ENCODE measurements at places on chromosomes 2 and 18. TPM values are rescaled to one million over a fixed set of nuclear protein-coding genes. Genes with fewer than 3 reads are reported as not detected.

The FBXO36 gene
- 5.1 TPM for total RNA-seq

The HOXD13 gene
- total RNA-seq: 0.63 TPM

The PRKAG3 gene
- 2.9 TPM for total RNA-seq

The IGFBP2 gene
- total RNA-seq: 376 TPM

The CFAP221 gene
- total RNA-seq: 4.5 TPM

The RGPD4 gene
- 0.23 TPM for total RNA-seq

The ADRA2B gene
- 0.51 TPM for total RNA-seq

The NETO1 gene
- not detected for total RNA-seq

The NAT8 gene
- not detected for total RNA-seq

The SNTG2 gene
- total RNA-seq: not detected

The CYP20A1 gene
- total RNA-seq: 20.0 TPM

The MYOM1 gene
- total RNA-seq: 1.2 TPM

The SCYGR4 gene
- not detected for total RNA-seq

The IGFBP5 gene
- total RNA-seq: 456 TPM

The TMEM247 gene
- total RNA-seq: not detected

The GPR155 gene
- total RNA-seq: 4.6 TPM

The MC5R gene
- total RNA-seq: not detected

The CNDP2 gene
- total RNA-seq: 197 TPM

The SLC4A5 gene
- 9.3 TPM for total RNA-seq

The SP9 gene
- total RNA-seq: 1.4 TPM

The CCDC102B gene
- total RNA-seq: 8.2 TPM

The MC2R gene
- not detected for total RNA-seq

The DSG2 gene
- total RNA-seq: 98.0 TPM

The GRB14 gene
- total RNA-seq: 11.6 TPM

The CIB4 gene
- total RNA-seq: not detected

The KCNJ13 gene
- total RNA-seq: 0.35 TPM

The RIT2 gene
- total RNA-seq: not detected

The TMEM182 gene
- total RNA-seq: 7.1 TPM

The PSTPIP2 gene
- total RNA-seq: 10.6 TPM

The NRBP1 gene
- total RNA-seq: 126 TPM

The DHRS9 gene
- total RNA-seq: 0.16 TPM

The SLC40A1 gene
- 156 TPM for total RNA-seq

The FAM237A gene
- not detected for total RNA-seq

The AQP12B gene
- not detected for total RNA-seq

The SLC9A4 gene
- 0.11 TPM for total RNA-seq

The C2orf78 gene
- not detected for total RNA-seq

The EDAR gene
- 5.5 TPM for total RNA-seq

The SPATA3 gene
- not detected for total RNA-seq

The GNLY gene
- total RNA-seq: 0.43 TPM

The DHX57 gene
- total RNA-seq: 33.7 TPM

The LRRTM1 gene
- 23.7 TPM for total RNA-seq

The LAMA3 gene
- total RNA-seq: 6.7 TPM

The MYCN gene
- total RNA-seq: 69.1 TPM

The NT5DC4 gene
- not detected for total RNA-seq

The FER1L5 gene
- total RNA-seq: 1.1 TPM

The DRC1 gene
- 0.18 TPM for total RNA-seq

Data from mesothelial cell of epicardium (in vitro differentiated cells).